ENCODE measurements at places on chromosomes 12 and 14.
A peak's percentile ranks its signal among the peaks of the same experiment; 100 is the strongest.

DNA sequence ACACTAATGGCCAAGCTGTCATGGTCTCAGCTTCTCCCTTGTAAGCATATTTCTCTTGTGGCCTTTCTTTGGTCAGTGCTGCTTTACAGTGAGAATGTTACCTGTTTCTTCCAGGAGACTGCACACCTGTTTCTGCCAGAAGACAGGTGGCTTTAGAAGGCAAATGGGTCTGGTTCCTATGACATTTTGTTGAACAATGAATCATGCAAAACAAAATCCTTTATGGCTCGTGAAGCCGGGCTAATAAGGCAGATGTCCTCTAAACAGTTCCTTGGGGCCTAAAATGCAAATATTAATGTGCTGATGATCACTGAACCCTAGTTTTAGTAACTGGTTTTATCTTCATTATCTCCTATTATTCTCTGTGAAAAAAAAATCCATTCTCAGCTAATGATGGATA lies 927.6 kb downstream of the GALC start:
- DNase-seq: no peak

DNA sequence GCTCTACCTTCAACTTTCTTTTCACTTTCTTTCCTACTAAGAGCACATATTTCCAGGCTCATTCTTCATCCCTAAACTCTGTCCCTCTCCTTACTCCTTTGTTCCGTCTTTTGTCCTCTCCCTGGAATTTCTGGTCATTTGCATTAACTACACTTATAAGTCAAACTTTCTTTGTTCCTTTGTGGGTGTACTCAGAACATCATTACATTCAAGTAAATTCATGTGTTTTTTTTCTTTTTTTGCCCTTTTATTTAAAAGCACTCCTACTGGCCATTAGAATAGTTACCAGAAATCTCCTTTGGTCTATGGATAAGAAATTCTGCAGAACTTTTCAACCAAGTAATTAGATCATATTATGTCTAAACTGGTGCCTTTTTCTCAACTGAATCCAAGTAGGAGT lies 802.6 kb downstream of the DIO2 start:
- no peak for DNase-seq

- no peak for DNase-seq
Measured at GRCh38 chr12:94841177-94841576, 162.3 kb downstream of the NDUFA12 start.

GRCh38 chr14:73741386-73741875 lies 27.2 kb upstream of the PNMA1 start:
- DNase-seq: no peak

DNA sequence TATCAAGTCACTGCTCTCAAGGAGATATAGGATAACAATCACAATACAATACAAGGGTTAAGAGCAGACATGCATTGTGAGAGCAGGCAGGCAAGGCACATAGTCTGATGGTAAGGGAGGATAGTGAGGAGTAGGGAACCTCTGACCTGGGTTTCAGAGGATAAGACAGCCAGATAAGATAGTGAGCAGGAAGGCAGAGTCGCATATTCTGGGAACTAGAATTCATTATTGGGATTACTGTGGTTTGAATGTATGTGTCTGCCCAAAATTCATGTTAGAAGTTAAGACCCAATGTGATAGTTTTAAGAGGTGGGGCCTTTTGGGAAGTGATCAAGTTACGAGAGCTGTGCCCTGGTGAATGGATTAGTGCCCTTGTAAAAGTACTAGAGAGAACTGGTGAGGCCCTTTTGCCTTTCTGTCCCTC lies 14.4 kb upstream of the ATF1 start:
- DNase-seq: no peak

- DNase-seq: no peak
Measured at GRCh38 chr12:26196421-26196716, 996 bp downstream of the SSPN start.

GRCh38 chr12:131372706-131373195 lies 338.1 kb upstream of the SFSWAP start:
- DNase-seq: no peak

DNA sequence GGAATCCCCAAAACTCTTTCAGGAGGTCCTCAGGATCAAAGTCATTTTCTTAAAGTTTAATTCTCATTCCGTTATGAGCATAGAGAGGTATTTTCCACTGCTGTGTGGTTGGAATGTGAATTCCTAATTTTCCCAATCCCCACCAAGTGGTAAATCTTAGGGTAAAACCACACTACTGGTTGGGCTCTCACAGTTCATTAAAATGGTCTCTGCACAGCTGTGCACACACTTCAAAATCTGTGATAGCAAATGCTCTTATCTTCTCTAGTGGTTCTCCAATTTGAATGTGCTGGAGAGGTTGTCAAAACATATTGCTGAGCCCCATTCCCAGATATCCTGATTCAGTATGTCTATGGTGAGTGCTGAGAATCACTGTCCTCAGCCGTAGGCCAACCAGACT lies 189.1 kb downstream of the BMP4 start:
- no peak for DNase-seq

DNA sequence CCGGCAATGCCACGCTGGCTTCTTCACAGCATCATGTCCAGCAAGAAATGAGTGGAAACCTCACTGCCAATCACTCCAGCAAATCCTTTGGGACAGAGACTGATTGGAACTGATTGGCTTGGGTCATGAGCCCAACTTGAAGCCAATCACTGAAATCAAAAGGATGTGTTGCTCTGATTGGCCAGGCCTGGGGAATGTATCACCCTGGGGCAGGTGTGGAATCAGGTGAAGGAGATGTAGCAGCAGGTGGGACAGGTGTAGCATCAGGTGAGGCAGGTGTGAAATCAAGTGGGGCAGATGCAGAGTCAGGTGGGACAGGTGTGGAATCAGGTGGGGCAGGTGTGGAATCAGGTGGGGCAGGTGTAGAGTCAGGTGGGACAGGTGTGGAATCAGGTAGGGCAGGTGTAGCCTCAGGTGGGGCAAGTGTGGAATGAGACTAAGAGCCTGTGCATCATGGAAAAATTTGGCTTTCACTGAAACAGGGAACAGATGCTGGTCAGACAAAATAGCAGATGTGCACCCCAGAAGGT lies 206.4 kb downstream of the SLC15A4 start:
- no peak for DNase-seq

DNA sequence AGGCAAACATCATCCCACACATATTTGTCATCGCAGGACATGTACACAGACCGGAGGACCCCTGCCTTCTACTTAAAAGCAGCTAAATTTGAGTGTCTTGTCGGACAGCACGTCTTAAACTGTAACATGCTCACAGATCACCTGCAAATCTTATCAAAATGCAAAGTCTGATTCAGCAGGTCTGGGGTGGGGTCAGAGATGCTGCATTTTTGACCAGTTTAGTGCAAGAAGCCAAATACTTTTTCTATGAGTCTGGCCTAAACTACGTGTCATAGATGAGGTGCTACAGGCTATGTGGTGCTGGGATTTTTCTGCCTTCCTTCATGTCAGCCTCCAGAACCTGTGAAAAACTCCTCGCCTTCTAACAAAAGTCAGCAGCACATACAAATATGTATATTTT lies 178.8 kb upstream of the LHX5 start:
- no peak for DNase-seq

DNA sequence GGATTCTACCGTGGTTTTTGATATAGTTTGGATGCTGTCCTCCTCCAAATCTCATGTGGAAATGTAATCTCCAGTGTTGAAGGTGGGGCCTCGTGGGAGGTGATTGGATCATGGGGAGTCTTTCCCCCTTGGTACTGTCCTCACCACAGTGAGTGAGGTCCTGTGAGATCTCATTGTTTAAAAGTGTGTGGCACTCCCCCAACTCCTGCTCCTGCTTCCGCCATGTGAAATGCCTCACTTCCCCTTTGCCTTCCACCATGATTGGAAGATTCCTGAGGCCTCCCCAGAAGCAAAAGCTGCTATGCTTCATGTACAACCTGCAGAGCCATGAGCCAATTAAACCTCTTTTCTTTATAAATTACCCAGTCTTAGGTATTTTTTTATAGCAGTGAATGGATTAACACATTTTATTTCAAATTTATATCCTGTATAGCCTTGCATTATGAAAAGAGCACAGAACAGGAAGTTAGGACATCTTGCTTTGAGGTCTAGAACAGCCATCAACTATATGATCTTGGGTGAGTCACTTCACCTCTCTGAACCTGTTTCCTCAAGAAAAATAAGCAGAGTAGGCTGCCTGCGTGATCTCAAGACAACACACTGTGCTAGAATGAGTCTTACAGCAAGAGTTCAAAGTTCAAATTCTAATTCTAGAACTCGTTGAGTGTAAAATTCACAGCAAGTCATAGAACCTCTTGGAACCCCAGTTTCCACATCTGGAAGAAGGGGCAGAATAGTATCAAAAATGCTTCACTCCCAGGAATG lies 160.9 kb upstream of the EEA1 start:
- DNase-seq: no peak

DNA sequence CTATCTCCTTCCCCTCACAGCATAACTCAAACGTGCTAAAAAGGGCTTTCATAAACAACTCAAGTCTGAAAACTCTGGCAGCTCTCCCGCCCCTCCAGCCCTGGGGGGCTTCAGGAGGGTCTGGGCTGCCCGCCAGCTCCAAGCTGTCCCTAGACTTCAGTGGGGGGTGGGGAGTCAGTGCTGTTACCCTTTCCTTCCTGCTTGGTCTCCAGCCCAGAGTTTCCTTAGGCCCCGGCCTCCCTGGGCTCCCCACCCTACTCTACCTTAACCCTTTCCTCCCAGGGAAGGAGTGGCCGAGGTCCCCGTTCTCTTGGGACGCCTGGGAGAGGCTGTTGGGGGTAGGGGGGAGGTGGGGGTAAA lies 530 bp upstream of the NYNRIN start:
- DNase-seq: peak; percentile 74
